ENCODE measurements at places on chromosomes 1 and 21.

DNA sequence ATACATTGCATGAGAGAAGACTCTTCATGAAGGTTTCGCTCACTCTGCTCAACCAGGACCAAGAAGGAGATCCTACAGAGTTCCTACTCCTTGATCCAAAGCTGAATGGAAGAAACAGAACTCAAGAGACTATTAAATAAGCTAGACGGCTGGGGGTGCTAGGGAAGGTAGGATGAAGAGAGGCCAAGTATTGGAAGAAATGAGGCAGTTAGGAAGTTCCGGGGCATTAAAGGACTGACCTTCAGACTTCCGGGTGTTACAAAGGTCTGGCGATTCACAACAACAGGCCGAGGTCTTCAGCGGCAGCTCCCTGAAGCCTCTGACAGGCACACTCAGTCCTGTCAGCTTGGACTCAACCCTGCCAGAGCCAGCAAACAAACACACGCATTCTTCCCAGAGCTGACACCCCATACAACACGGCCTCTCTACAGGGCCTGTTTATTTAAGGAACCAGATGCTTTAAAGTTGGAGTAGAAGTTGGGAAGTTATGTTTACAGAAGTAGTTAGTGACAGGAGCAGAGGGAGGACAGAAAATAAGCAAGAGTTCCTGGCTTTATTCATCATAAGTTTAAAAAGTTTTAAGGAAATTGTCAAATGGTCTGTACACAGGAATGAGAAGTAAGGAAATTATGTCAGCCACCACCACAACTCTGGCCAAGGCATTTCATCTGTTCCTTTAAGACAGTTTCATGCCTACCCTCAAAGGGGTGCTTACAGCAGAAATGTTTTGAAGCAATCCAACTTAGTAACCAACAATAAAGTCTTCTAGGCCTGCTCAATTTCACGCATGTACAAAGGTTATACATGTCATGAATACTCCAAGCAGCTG is 4.7 kb downstream of the SORT1 start:
- no peak for DNase-seq

DNA sequence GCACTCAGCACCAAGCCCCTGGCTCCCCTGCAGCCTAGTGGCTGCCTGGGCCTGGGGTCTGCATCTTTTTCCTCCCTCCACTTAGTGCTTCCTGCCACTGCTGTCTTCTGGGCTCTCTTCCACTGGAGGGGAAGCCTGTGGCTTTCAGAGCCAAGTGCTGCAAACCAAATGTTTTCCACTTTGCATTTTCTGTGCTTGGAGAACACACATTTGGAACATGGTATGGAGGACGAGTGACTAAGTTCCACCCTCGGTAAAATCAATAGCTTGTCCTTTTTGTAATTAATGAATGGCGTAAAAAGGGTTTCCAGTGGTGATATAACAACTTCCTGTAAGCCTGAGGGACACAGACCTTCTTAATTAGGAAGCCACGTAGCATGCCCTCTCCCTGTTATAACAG is 10.1 kb upstream of the GPR153 start:
- DNase-seq, result no peak

- DNase-seq, result no peak
These were observed 83.9 kb upstream of the ARTN start for GRCh38 chr1:43849670-43850069.

GRCh38 chr1:96509951-96510350 is 211.6 kb upstream of the PTBP2 start:
- no peak for DNase-seq

Measured in stimulated activated CD8-positive, alpha-beta memory T cell treated with anti-CD3 and anti-CD28 coated beads, Interleukin-7, amount 100 ng/mL, for 4 hours (primary cell).